Suppressor macrophage treated with lipopolysaccharide for 4 hours (primary cell): ENCODE measurements at places on chromosomes 11 and 22.

GRCh38 chr11:104765401-104766095 lies 132.7 kb downstream of the CASP12 start:
- no peak for DNase-seq

DNA sequence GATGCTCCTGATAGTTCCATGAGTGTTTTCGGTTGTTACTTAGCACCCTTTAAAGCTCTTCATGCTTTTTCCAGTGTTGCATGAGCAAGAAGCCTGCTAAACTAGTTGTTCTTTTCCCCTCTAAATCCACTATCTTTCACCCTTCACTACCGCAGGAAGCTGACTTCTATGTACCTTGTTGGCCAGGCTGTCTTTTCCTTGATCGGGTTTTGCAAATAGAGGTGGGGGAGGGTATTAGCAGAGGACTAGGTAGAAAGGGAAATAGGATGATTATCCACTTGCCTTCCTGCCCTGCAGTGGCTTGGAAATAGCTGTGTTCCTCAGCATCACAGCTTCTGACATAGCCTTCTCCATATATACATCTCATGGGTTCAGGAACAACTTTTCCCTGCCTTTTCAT lies 23.9 kb downstream of the AASDHPPT start:
- no peak for DNase-seq

GRCh38 chr11:93236741-93237675 lies 39.2 kb upstream of the SLC36A4 start:
- peak; percentile 27 for DNase-seq

DNA sequence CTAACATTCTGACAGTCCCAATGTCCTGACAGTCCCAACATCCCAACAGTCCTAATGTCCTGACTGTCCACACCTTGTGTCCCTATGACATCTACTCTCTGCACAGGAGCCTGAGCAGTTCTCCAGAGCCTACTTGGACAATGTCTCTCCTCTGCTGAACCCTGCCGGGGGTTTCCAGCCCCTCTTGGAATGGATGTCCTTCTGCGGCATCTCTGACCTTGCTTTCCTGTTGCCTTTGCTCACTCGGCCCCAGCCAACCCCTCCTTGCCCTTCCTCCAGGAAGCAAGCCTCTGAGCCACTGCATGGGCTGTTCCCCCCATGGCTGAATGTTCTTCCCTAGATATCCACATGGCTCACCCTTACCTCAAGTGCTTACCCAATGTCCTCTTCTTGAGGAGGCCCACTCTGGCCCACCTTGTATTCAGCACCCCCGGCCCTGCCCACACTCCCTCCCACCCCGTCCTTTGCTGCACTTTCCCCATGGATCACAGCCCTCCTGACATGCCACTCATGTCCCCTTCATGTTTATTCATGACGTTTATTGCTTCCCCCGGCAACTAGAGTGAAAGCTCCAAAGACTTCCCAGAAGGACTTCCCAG lies 59.5 kb downstream of the DHCR7 start:
- no peak for DNase-seq

DNA sequence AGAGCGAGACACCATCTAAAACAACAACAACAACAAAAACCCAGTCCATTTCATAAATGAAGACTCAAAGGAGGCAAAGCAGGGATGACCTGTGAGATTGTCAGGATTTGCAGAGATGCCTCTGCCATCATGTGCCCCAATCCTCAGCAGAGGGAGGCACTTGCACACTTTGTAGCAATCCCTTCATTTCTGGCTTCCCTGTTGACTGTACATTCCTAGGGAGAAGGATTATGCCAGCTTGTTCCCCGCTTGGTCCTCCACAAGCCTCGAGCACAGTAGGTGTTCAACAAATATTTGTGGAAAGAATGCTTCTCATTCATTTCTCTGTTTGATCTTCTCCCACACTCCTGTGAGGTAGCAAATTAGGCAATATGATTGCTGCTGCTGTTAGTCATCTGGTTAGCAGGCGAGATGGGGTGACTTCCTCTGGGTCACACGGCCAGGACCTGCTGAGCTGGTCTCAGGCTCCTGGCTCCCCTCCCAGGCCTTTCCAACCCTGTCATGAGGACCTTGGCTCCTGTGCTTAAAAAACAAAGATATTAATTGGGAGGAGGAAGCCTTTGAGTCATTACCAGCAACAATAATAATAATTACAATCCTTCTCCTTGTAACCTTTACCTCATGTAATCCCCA lies 34.1 kb downstream of the LIF start:
- DNase-seq, result peak; percentile 88

DNA sequence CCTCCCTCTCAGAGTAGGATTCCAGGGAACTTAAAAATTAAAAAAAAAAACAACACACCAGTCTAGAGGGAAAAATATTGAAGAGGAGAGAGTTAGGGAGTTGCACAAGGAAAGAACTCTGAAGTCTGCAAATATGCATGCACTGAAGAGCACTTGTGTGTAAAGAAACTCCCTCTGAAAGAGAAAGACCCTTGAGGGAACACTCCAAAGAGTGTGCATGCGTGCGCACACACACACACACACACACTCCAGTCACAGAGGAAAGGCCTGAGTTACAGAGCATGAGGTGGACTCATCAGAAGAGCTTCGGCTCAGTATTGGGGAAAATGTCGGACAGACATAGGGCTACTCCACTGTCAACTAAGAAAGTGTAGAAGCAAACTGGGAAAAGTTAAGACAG lies 30.1 kb downstream of the GGTLC2 start:
- DNase-seq, result no peak

GRCh38 chr11:123407996-123408597 lies 22.0 kb upstream of the GRAMD1B start:
- DNase-seq, result no peak
